ENCODE measurements at places on chromosomes 11 and 22.

DNA sequence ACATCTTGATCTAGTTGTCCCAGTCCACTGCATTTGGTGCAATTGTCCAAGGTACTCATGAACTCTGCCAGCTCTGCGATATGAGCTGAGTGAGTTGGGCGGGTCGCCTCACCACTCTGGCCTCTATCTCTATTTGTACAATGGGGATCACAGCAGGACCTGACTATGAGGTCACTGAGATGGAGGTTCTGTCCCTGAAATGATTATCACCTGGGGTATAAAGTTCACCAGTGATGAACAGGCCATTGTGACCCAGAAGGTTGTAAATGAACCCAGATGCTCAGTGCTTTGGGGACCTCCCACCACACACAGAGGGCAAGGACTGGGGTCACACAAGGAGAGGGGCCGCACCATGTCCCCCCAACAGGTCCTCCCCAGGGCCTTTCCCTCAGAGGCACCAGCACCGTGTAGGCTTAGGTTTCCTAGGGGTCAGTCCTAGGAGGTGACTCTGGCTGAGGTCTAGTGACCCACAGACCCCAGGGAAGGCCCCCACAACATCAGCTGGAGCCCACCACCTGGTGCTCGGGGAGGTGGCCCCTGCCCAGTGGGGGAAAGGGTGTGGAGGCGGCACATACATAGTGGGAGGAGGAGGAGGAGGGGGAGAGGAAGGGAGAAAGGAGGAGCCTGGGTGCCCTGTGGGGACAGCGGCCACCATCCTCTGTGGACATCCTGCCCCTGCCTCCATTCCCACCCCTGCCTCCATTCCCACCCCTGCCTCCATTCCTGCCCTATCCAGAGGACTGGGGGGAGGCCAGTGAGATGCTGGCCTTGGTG is 25.0 kb upstream of the IGLL1 start:
- DNase-seq = no peak

DNA sequence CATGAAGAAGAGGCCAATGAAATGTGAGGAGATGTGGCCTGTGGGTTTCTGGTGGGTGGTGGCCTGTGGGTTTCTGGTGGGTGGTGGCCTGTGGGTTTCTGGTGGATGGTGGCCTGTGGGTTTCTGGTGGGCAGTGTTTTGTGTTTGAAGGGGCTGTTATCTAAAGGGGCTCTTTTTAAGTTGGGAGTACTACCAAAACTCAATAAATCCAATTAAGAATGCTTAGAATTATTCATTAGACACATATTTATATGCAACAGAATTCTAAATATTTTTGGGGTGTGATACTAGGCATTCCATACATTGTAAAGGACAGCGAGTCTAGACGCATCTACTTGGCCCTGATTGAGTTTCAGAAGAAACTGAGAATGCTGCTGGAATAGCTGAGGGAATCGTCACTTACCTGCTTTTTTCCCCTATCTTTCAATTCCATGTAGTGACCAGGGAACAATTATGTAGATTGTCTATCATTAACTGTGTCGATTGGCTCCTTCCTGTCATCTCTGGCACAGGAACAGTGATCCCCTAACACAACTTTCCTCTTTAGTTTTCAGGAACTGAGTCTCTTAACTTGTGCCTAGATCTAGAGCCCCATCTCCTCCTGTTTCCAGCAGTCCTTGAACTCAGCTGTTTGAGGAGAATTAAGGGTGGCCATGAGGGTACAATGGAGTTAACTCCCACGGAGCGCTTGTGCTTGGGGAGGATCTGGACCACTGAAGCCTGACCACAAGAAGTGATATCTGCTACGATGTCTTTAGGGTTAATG is 37.3 kb upstream of the TOP3B start:
- no peak for DNase-seq

DNA sequence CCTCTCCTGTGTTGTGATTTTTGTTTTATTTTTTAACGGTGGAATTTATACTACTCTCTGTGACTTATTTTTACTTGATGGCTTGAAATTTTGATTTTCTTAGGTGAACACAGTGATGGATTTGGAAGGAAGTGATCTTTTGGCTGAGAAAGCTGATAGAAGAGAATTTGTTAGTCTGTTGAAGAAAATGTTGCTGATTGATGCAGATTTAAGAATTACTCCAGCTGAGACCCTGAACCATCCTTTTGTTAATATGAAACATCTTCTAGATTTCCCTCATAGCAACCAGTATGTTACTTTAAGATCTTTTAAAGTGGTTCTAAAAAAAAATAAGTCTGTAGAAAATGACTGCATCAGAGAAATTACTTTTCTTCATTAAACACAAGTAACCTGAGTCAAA is 82.1 kb downstream of the HIPK3 start:
- DNase-seq = no peak

DNA sequence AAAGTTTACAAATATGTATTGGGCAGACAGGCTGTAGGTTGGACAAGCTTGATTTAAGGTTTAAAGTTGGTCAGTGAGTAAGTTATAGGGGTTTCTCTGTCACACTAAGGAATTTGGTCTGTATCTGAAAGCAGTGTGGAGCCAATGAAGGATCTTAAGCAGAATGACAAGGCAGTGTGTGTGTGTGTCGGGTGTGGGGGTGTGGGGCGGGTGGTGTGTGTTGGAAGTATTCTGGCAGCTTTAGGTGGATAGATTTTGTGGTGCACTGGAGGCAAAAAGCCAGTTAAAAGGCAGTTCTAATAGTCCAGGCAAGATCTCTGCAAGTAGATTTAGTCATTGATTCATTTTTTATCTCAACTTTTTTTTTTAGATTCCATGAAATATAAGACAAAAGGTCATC is 1006.8 kb upstream of the CCDC90B start:
- no peak for DNase-seq

GRCh38 chr22:24333301-24333700 is 62.7 kb downstream of the SPECC1L start:
- DNase-seq = no peak

DNA sequence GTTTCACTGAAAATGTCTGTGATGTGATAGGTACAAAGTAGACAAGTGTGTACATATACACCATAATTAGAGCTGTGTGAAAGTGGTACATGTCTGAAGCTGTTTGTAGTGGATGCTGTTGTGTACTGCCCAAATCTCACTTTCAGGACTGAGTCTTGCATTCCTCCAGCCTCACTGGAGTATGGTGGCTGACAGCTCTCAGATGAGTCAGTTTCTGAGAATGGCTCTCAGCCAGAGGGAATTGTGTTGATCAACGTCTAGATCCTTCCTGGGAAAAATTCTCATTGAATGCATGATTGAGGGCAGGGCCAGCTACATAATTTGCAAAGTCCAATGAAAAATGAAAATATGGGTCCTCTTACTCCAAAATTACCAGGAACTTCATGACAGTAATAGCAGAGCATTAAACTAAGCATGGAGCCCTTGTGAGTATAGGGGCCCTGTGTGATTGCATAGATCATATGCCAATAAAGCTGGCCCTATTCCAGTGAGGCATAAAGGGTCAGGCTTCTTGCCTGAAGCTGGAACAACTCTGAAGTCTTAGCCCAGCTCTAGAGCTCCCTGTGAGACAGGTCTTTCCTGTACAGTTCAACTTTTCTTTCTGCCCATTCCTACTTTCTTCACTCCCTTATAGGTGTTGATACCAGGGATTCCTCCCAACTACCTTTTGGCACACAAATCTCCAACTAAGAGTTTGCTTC is 10.8 kb upstream of the CYP2R1 start:
- no peak for DNase-seq

DNA sequence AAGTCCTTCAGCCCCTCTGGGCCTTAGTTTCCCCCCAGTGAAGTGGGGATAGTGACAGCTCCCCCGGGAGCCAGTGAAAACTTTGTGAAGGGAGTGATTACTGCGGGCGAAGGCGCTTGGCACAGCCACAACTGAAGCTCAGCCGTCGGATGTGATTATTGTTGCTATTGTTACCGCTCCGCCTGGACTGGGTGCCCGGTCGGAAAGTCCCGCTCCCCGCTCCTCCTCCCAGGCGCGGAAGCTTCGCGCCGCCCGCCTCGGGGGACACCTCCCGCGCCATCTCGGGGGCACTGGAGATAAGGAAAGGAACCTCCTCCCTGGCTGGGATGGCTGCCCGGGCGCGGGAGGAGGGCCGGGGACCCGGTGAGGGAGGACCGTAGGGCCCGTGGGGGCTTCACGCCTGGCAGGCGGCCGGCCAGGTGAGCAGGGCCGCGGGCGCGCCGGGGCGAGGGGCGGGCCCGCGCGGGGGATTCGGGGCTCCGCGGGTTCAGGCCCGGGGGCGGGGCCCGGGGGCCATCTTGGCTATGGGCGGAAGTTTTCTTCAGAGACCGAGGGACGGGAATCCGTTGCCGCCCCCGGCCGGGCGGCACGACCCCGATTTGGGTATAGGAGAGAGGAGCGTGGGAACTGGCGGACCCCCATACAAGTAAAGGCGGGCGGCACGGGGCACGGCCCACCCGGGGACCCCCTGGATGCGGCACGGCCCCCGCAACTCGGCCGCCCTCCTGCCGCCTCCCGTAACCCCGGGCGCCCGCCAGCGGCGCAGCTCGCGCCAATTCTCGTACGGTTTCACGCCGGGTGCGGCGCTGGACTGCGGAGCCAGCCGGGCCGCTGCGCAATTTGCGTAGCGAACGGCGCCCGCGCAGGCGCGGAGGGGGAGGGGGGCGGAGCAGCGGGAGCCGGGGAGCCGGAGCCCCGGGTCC is at the start of gene GPR137:
Gene GPR137 (plus strand): TSS at position 887 of the 923 bp plus-strand sequence. CDS start 677 bp downstream, outside the sequence.
- peak; percentile 83 for DNase-seq

- DNase-seq = no peak
Measured at GRCh38 chr11:11806586-11806985, 35.2 kb upstream of the USP47 start.

DNA sequence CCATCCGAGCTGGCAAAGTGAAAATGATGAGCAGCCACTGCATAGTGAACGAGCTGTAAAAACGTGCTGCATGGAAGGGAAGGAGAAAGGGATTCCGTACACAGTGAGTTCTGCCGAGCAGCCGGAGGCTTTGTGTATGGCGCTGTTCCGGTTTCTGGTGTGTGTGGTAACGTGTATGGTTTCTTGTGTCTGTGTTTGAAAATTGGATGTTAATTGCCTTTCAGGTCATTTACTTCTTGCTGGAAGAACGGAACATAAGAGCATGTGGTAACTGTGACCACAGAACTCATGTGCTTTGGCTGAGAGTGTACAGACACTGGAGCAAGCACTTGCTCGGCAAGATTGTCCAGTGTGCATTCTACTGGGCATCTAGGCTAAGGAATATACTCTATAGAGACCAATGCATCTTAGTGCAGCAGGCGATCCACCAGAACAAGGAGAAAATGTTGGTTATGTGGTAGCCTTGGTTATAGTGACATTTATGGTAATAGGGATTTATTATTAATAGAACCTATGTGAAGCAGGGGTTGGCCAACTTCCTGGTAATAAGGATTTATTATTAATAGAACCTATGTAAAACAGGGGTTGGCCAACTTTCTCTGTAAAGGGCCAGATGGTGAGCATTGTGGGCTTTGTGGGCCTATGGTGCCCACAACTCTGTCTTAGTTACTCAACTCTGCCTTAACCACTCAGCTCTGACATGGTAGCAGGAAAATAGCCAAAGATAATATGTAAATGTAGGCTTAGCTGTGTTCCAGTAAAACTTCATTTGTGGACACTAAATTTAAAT is 49.2 kb downstream of the GRAMD1B start:
- DNase-seq = no peak

DNA sequence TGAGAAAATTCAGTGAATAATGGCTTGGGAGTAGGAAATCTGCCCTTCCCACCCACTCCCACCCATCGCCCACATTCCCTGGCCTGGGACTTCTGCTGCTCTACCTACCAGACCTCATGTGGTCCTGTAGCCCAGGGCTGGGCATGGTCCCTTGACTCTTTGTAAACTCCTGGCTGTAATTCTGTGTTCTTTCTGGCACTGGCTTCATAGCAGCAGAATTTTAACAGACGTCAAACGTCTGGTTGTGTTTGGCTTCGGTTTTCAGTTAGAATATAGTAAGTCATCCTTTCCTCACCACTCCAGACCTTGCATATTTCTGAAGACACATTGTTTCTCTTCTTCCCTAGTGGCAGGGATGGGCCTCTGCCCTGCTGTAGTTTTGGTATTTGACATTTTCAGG is 210.6 kb downstream of the CSNK2A3 start:
- DNase-seq = no peak

- no peak for DNase-seq
Measured at GRCh38 chr11:1180947-1181391, 23.2 kb downstream of the MUC5AC start.

DNA sequence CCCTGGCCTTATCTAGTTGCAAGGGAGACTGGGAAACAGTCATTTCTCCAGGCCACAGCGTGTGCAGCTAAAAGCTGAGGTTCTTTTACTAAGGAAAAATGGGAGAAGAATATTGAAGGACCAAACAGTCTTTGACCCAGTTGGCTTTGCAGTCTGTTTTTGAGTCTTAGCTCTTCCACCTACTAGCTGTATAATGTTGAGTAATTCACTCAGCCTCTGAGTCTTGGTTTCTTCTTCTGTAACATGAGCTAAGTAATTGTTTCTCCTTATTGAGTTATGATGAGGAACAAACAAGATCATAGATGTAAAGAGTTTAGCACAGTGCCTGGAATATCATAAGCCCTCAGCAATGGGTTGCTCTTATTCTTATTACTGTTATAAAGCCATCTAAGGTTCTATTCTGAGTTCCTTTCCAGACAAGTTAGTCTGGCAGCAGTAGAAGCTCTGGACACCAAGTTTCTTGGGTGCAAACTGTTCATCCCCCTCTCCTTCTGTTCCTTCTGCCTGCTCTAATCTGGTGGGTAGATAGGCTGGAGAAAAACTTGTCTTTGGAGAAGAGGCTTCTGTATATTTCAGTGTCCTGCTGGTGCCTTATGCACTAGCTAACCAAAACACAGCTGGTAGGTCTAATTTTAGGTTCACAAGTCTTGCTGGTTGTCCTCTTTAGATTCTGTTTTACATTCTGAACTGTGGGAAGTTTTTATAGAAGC is 13.5 kb downstream of the TRIM44 start:
- no peak for DNase-seq

GRCh38 chr11:60984636-60985035 is 13.2 kb downstream of the CD6 start:
- no peak for DNase-seq

- peak; percentile 19 for DNase-seq
Measured at GRCh38 chr22:35330258-35330861, 30.7 kb downstream of the TOM1 start.

DNA sequence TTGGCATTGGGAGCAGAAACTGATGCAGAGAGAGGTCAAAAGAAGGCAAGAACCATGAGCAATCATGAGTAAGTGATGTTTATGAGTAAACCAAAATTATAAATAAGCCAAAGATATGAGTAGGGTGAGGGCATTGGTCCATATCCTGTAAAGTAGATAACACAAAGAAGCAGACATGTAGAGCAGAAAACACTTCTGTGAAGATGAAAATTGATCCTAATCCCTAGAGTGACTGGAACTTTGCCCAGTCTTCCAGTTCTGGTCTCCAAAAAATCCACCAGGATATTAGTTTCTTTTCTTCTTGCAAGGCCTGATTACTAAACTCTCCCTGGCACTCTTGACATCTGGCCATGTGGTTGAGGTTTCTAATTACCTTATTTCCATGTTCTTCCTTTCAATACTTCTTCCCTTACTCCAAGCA is 13.7 kb upstream of the DRD2 start:
- DNase-seq = no peak

DNA sequence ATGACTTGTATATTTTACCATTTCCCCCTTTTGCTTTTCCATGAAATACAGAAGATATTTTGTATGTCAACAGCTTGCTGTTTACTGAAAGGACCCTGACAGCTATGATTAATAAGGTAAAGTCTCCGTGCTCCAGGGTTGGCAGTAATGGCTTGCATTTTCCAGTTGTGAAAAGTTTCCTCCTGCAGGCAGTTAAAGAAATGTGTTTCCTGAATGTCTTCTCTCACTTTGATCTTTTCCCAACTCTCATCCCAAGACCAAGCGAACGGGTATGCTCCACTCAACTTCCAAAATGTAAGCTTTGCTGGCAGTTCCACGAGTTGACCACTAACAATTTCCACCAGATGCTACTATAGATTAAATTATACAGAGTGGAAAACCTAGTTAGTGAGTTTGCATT is 8.9 kb downstream of the FIBIN start:
- no peak for DNase-seq
